ENCODE measurements at places on chromosomes 13 and 19.

DNA sequence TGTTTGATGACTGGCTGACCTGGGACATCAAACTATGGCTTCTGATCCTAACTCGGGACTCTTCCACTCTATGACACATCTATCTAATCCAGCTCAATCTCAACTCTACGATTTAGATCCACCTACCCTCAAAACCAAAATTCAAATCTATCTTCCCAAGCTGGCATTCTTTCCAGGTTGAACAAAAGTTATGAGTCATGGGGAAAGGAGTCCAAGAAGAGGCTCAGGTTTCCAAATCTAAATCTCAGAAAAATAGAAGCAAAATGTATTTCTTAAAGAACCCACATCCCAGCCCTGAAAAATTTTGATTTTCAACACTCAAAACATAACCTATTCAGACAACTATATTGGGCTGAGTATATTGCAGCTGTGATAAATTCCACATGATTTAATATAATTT is 143.9 kb upstream of the IPO5 start:
- no peak for DNase-seq

DNA sequence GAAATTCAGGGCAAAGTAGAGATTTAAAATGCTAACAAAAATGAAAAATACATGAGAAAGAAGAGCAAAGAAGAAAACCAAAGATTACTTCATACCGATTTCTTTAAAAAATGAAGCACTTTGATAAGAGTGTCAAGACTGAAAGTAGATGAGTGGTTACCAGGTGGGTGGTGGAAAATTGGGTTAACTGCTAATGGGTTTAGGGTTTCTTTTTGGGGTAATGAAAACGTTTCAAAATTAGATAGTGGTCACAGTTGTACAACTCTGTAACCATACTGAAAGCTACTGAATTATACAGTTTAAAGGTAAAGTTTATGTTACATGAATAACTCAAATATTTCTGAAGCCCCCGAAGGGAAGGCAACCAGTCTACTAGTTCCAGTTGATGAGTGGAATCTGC is 179.4 kb downstream of the NDFIP2 start:
- DNase-seq: no peak

DNA sequence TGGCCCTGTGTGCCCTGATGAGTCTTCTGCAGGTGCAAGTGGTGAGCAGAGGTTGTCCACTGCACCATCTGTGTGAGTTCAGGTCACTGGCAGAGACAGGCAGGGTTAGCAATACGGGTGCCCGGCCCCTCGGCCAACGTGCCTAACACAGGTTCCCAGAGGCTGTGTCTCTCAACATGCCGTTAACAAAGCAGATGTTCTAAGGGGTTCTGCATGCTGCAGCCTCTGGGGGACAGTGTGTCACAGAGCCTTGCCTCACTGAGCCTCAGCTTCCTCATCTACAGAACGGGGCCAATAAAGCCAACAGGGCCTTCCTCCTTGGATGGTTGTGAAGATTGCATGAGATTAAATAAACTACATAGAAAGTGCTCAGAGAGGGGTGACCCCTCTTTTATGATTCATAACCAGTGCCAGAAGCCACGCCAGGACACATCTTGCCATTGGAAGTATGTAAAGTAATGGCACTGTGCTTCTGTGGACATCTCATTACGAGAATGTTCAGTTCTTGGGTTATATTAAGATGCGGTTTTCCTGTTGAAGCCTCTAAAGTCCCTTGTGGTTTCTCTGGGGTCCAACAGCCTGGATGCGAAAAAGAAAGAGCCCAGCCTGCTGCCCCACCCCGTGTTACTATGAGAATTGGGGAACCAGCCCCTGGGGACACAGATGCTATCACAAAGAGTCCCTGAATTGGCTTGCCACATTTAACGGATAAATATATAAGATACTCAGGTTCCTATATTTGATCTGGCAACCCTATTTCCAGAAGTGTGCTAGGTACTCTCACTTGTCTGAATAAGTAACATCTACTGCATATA is 11.2 kb upstream of the ARHGEF18 start:
- no peak for DNase-seq

GRCh38 chr19:51089786-51090185 is 7.1 kb upstream of the KLK14 start:
- no peak for DNase-seq

GRCh38 chr13:85665286-85665685 is 133.9 kb downstream of the SLITRK6 start:
- DNase-seq: no peak

GRCh38 chr13:31278869-31279268 is 79.1 kb downstream of the B3GLCT start:
- DNase-seq: no peak

- DNase-seq: no peak
These were observed 1.3 kb downstream of the UBL3 start for GRCh38 chr13:29849071-29849631.

DNA sequence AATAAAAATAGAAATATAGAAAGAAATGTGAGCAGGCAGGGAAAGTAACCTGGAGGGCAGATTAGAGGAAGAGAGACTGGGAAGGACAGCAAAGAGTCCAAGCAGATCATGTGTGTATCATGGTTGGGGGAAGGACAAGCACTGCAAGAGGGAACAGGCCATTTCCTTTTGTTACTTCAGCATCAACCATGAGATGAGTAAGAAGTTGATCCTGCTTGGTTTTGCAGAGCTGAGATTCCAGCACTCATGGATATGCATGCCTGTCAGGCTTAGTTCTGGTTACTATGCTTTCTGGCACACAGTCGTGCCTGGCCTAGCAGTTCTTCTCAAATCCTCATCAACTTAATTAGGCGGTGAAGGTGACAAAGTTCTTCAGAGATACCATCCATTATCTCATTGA is 18.1 kb downstream of the NALCN start:
- no peak for DNase-seq

DNA sequence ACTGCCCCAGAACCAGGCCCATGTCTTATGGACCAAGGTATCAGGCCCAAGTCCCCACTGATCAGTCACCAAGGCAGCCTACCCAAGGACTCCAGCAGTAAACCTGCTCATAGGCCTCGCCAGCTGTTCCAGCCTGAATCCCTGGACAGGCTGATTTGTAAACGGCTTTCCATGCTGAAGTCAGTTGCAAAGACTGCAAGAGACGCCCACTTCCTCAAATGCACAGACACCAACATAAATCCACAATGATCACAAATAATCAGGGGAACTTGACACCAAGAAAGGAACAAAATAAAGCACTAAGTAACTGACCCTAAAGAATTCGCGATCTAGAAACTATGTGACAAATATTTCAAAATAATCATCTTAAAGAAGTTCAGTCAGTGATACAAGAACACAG is 75.2 kb downstream of the RXFP2 start:
- no peak for DNase-seq

GRCh38 chr19:51439021-51439465 is 19.2 kb downstream of the SIGLEC8 start:
- no peak for DNase-seq

- DNase-seq: no peak
These were observed 32.3 kb downstream of the TMPRSS9 start for GRCh38 chr19:2392366-2392765.

GRCh38 chr19:33238481-33239149 is 13.0 kb upstream of the SLC7A10 start:
- DNase-seq: no peak

GRCh38 chr13:37385956-37386670 is 212.5 kb downstream of the POSTN start:
- no peak for DNase-seq

DNA sequence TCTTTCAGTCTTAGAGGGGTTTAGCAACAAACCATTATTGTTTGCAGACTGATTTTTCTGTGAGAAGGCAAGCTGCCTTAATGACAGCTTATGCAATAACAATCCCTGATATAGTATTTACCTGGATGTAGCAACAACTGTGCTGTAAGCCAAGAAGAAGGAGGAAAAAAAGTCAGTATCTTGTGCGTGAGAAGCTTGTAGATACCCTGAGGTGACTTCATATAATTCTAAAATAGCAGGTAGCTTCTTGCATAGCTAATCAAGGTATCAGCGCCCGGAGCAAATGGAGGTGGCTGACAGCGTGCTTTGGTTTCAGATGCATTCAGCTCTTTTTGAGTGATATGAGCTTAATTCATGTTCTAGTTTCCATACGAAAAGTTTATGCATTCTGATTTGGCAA is 309.8 kb downstream of the KLF5 start:
- DNase-seq: no peak

DNA sequence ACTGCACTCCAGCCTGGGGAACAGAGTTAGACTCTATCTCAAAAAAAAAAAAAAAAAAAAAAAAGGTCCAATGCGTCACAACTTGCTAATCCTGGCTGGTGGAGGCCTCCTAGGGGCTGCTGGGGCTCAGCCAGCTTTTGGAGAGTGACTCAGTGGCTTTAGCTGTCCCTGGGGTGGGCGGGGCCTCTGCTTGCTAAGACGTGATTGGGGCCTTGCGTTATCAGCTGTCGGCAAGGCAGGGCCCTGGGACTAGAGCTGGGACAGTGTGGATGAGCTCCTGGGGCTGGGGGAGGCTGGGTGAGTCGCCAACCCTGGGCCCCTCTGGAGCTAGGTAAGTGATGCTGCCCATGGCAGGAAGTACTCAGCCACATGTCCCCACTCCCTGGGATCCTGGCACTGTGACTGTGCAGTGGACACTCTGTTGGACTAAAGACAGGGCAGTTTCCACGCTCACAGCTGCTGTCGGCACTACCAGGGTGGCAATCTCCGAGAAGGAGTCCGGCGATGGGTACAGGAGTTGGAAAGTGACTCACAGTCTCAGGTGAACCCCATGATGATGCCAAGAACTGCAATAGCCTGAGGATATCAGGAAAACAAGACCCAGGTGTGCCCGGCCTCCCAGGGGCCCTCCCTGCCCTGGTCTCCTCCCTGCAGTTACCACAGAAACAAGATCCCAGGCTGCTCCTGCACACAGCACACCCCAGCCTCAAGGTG is 32.2 kb downstream of the F2RL3 start:
- peak; percentile 50 for DNase-seq

DNA sequence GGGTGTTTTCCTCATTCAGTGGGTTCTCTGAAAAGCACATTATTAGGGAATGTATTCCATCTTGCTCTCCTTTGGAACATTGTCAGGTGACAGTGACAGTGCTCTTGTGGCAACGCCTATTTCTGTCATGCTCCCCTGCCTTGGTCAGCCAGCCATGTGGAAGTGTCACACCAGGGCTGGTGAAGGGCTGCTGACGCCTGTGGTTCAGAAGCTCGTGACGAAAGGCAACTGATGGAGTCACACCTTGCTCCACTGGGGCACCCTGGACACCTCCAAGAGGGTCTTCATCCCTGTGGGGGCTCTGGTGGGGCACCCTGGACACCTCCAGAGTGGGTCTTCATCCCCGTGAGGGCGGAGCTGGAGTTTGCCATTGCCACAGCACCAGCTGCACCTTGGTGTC is 68.9 kb upstream of the GPR183 start:
- no peak for DNase-seq

DNA sequence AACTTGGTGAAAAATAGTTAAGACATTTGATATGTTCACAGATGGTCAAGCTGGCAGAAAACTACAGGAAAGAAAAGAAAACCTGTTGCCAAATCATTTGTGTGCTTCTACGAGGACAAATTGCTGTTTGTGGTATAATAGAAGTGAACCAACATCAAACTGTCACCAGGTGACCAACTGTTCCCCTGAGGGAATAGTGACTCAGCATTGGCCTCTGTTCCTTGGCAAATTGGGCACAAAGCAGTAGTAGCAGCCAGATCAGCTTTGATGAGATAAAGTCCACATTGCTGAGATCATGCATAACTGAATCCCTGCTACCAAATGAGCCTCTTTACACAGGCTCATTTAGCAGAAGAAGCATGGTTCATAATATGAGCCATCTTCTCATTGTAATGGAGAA is 103.5 kb downstream of the POSTN start:
- DNase-seq: no peak

- no peak for DNase-seq
These were observed 1.0 kb downstream of the AP2S1 start for GRCh38 chr19:46849610-46850009.

DNA sequence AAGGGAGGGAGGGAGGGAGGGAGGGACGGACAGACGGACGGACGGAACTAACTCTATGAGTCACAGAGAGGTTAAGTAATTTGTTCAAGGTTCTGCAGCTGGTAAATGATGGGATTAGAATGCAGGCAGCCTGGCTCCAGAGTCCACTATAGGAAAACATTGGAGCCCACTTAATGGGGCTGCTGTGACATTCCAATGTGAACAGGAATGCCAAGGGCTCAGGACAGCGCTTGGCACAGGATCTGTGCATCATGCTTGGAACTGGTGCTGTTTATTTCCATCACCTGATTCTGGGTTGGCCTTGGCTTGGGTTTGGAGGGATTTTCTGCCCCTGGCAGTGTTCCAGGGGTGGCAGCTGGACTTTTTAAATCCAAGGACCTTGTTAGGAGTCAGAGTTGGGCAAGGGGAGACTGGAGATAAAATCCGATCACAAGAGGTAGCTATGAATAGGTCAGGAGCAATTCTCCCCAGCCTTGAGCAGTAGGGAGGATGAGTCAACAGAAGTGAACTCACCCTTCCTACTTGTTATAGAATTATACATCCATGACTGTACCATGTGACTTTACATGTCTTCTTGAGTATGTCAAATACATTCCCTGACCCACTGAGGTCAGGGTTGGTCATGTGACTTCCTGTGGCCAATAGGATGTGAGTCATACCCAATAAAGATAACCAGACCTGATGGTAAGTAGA is 7.8 kb upstream of the HIF3A start:
- no peak for DNase-seq

DNA sequence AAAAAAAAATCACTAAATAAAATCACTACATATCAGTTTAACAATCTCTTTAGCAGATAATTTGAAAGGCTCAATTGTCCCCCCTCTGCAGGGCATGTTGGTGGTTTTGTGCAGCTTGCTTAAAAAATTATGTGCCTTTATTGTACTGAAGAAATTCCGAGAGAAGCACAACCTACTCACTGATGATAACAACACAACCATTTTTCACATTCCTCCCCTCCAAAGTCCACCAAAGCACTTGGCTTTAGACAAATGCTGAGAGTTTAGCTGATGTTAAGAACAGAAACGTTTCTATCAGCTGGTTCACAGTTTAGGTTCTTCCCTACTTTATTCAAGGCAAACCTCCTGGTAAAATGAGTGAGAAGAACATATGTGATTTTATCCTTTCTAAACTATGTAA is 923 bp downstream of the DOCK9 start:
- no peak for DNase-seq

- no peak for DNase-seq
These were observed 14.7 kb downstream of the B3GLCT start for GRCh38 chr13:31214435-31214834.

GRCh38 chr13:98295371-98295770 is 118.3 kb upstream of the RNF113B start:
- DNase-seq: no peak

DNA sequence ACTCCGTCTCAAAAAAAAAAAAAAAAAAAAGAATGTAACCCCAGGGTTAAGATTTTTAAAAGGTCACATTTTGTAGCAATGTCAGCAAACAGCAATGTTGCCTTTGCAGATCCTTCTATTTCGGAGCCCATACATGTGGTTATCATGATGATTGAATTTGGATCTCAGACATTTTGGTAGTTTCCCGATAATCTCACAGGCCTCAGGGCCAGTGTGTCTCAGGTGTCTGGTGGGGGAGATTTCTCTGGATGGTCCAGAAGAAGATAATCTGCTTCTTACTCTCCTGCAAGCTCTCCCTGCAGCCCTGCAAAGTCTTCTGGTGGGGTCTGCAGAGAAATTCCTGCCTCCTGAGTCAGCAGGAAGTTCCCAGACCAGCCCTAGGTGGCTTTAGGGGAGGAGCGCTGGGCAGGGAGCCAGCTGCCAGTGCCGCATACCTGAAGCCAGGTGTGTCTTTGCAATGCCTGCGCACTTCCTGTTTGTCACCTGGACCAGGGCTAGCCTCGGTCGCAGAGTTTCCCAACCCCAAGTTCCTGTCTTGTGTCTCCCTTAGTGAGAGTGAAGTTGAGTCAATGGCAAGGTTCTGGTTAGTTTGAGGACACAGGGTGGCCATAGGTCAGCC is 1.4 kb downstream of the SH2D3A start:
- DNase-seq: no peak

All from GOT3 (cell line).